Colonic mucosa (tissue), 4 donors: ENCODE measurements at places on chromosomes 5 and 9.

GRCh38 chr9:130992682-130993032 lies 16.3 kb upstream of the LAMC3 start:
- no peaks in the 10 kb centered on the region for H3K4me1 ChIP-seq
- H3K4me3 ChIP-seq: no peak overlapping the region
- no peaks in the 10 kb centered on the region for H3K36me3 ChIP-seq
- peaks cover 5% of the 10 kb centered on the region for H3K27me3 ChIP-seq
- DNase-seq: no peak

- H3K27ac ChIP-seq: no peak overlapping the region
- no peaks in the 10 kb centered on the region for H3K27me3 ChIP-seq
- H3K36me3 ChIP-seq: no peaks in the 10 kb centered on the region
- no peak for DNase-seq
- H3K4me3 ChIP-seq: no peak overlapping the region
Observed at GRCh38 chr5:30034870-30035269, 1158.6 kb upstream of the CDH6 start.

GRCh38 chr9:136902259-136902821 lies 16.0 kb downstream of the TRAF2 start:
- no peaks in the 10 kb centered on the region for H3K27me3 ChIP-seq
- H3K4me1 ChIP-seq: peaks cover 29% of the 10 kb centered on the region
- peak; percentile 95 for DNase-seq
- peak overlapping the region; percentile 8 for H3K4me3 ChIP-seq
- H3K27ac ChIP-seq: peak overlapping the region; percentile 99

- no peaks in the 10 kb centered on the region for H3K4me1 ChIP-seq
- no peak for DNase-seq
- no peaks in the 10 kb centered on the region for H3K36me3 ChIP-seq
- H3K27me3 ChIP-seq: no peaks in the 10 kb centered on the region
- H3K27ac ChIP-seq: no peak overlapping the region
Observed at GRCh38 chr9:108339251-108339650, 516.5 kb downstream of the ACTL7B start.

DNA sequence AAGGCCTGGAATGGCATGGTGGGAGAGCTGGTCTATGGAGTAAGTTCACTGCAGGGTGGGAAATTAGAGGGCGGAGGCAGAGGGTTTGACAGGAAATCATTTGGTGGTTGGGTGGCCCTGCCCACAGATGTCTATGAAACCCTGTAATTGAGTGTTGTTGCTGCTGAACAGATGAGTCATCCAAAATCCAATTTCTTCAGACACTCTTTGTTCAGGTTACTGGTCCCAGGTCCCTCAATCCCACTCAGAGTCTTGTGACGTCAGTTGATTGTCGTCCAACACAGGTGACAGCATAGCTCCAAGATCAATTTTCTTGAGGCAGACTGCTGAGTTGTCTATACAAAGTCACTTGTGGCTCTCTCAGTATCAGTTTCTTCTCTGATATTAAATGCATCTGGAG lies 208.6 kb downstream of the GRIA1 start:
- no peaks in the 10 kb centered on the region for H3K36me3 ChIP-seq
- no peak for DNase-seq
- no peaks in the 10 kb centered on the region for H3K27me3 ChIP-seq

GRCh38 chr9:5419987-5420386 lies 17.7 kb downstream of the PLGRKT start:
- no peak overlapping the region for H3K27ac ChIP-seq
- no peak for DNase-seq
- no peaks in the 10 kb centered on the region for H3K27me3 ChIP-seq
- H3K4me1 ChIP-seq: no peaks in the 10 kb centered on the region
- H3K4me3 ChIP-seq: no peak overlapping the region

DNA sequence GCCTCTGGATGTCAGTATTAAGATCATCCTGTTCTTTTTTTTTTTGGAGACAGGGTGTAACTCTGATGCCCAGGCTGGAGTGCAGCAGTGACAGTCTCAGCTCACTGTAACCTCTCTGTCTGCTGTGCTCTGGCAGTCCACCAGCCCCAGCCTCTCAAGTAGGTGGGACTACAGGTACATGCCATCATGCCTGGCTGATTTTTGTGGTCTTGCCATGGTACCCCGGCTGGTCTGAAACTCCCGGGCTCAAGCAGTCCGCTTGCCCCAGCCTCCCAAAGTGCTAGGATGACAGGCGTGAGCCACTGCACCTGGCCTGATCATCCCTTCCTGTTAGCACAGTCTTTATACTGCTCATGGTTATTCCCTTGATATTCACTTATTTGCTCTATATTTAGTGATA lies 3.5 kb downstream of the KDM4C start:
- H3K36me3 ChIP-seq: no peaks in the 10 kb centered on the region
- no peak overlapping the region for H3K4me3 ChIP-seq
- DNase-seq: no peak
- H3K27me3 ChIP-seq: no peaks in the 10 kb centered on the region
